Activated CD4-positive, alpha-beta memory T cell treated with anti-CD3 and anti-CD28 coated beads, Interleukin-2, amount 10 ng/mL, durations not matched to agents 7 days and 5 days (primary cell): ENCODE measurements at places on chromosomes 12 and 14.

DNA sequence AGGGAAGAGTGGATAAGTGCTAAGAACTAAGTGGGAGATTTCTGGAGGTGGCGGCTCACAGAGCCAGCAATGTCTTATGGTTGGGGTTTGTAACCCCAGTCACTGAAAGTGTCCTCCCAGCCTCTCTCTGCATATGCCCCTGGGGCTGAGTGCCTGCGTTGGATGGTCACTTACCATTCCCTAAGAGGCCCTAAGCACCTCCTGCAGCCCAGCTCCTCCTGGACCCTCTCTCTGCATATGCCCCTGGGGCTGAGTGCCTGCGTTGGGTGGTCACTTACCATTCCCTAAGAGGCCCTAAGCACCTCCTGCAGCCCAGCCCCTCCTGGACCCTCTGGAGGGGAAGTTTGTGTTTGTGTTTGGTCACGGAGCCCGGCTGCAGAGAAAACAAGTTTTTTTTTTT, 425.8 kb downstream of the TMEM121 start:
- DNase-seq, result no peak

DNA sequence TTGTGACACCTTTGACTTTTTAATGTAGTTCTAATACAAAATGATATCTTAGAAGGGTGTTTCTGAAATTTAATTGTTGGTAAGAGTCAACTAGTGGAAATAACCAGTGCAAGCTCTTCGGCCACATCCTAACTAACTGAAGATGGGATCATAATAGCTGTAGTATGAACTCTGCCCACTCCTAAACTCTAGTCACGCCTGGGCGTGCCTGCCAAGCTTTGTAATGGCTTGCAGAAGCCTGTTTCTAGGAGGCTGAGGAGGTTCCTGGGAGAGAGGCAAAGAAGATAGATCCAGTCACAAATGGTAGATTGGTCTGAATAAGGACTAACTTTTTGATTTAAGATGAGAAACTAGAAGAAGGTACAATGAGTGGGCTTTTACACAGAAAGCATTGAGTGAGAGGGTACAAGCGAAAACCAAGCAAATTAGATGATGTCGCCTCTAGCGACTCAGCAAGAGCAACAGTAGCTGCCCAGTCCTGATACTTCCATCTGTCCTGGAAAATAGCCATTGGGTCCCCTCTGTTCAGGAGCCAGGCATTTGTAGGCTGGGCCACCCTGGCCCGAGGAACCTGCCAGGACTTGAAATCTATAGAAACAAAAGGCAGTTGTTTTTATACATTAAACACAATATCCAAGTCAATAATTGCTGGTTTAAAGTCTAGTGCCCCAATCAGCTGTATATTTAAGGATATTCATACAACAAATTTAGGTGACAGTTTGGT, 148.8 kb downstream of the SLC38A4 start:
- no peak for DNase-seq

- no peak for DNase-seq
These were observed 41.7 kb downstream of the NEDD1 start for GRCh38 chr12:96948782-96949181.

GRCh38 chr12:67774983-67775587, 126.5 kb downstream of the DYRK2 start:
- no peak for DNase-seq

- no peak for DNase-seq
These were observed 335.8 kb downstream of the FLRT2 start for GRCh38 chr14:85865701-85866100.

DNA sequence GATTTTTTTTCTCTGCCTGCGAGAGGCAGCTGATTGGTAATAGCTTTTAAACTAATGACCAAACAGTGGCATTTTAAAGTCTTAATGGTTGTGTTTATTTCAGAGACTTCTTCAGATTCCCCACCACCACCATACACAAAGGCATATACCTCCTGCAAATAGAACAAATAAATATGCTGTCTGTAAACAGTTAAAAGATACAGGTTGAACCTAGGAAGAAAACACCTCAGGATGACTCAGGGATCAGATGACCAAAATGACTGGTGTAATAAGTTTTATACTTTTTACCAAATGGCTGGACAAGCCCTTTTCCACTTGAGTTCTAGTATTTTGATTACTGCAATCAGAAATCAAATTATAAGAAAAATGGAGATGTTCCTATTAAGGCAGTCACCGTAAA, 364.1 kb downstream of the PAWR start:
- no peak for DNase-seq

- peak; percentile 81 for DNase-seq
These were observed 717 bp downstream of the ORAI1 start for GRCh38 chr12:121626853-121627640.

GRCh38 chr12:124543590-124544310, 23.7 kb downstream of the NCOR2 start:
- no peak for DNase-seq

GRCh38 chr12:23550753-23551152, 398.7 kb downstream of the SOX5 start:
- DNase-seq, result no peak

DNA sequence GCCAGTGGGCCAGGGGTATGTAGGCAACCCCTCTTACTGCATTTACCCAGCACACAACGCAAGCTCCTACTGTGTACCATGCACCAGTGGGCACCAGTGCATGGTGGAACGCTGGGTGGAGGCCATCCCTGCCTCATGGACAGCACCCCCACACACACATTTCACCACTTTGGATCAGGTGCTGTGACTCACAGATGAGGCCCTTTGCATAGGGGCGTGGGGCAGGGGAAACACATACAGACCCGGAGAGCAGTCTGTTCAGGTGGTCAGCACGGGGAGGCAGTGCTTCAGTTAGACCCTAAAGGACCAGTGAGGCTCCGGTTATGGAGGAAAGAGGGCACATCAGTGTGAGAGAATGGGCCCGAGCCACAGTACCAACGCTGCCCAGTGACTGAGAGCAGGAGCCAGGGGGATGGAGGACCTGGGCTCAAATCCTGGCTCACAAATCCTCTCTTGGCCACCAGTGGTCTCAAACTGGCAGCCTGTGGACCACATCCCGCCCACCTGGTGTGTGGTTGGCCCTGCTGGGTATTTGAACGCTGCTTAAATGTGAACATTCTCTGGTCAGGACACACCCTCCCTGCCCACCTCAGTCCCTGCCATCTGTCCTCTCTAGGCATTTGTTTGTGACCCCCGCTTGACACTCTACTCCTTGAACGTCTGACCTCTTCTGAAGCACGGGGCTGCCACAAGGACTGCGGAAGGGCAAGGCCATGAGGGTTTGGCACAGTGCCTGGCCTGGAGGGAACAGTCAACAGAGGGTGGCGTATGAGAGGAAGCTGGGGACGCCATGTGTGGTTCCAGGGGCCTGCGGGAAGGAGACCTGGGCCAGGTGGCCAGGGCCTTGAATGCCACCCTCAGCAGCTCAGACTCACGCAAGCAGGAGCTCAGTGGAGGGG, 46.7 kb downstream of the FAM222A start:
- no peak for DNase-seq

GRCh38 chr12:106386813-106387535, 29.4 kb downstream of the POLR3B start:
- DNase-seq, result no peak
